Mucosa of descending colon (tissue), 3 donors: ENCODE measurements at places on chromosomes 1 and 21.

DNA sequence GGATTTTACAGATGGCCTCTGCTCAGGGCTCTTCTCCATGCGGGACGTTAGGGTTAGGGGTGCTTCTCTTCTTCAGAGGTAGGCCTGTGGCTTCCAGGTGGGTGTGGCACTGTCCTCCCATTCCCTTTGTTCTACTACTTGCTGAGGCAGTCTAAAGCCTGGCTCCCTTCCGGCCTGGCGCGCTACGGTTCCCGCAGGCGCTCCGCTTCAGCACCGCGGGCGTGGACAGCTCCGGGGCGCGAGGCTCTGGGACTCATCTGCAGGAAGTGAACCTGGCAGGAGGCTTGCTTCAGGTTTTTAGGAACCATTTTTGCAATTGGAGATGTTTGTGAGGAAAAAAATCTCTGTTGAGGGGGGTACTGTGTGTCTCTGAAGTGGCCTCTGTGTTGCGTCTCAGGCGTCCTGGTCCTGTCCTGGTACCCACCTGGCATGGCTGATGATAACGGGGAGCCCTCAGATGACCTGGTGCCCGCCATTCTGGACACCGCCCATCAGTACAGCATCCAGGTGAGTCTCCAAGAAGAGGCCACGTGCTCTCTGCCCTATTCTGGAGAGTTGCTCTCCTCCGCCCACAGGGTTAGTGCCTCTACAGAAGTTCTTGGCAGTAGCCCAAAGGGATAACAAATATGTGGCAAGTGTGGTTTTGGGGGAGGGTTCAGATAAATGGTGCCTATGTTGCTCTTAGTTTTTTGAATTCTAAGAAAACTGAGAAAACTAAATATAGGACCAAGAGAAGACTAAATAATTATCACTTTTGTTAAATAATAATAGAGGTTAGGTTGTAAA, 1.9 kb downstream of the MANEAL start:
- DNase-seq, result peak; percentile 82

GRCh38 chr1:83694449-83694848, 304.5 kb downstream of the TTLL7 start:
- DNase-seq, result no peak

DNA sequence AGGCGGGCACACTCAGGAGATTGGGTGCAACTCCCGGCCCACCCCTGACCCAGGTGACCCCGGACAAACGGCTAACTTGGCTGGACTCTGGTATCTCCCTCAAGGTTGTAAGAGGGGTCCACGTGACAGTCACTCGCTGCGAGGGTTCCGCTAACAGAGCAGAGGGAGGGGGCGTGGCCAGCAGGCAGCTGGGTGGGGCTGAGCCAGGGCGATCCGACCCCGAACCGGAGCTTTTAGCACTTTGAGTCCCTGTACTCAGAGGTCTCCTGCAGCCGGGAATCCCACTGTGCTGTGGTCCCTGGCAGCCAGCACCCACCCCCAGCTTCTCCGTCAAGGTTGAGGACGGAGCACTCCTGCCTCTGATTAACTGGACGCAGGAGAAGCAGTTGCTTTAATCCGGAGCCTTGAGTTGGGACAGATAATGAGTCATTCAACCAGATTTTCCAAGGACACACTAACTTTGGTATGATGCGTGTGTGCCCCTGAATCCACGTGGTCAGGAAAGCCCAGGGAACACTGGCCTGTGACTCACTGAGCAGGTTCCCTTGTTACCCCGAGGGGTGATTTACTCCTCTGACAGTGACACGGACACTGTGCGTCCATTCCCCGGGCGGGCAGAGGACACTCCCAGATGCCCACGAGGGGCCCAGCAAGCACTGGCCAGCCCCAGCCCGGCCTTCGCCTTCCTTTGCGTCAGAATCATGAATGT, 16.8 kb downstream of the TRPM2 start:
- no peak for DNase-seq

GRCh38 chr1:79716447-79716846, 709.9 kb upstream of the ADGRL4 start:
- no peak for DNase-seq
